AML-193 (cell line): ENCODE measurements at places on chromosomes 13 and 19.

GRCh38 chr19:50433201-50434180 lies 799 bp downstream of the MYBPC2 start:
- DNase-seq, result no peak

DNA sequence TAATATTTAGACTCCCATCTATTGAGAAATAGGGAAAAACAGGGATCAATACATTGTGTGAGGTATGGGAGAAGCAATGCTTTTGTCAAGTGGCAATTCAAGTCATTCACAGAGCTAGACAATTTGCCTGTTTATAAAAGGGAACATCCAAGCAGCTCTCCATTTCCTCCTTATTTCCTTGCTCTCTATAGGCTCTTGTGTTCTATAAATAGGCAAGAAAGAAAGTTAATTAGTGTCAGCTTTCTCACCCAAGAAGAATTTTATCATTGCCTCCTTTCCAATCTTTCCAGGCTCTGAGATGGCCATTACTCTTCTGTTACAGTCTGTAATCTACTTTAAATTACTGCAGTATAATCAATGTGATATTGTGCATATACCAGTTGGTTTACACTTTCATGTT lies 199.9 kb downstream of the LHFPL6 start:
- DNase-seq, result no peak

DNA sequence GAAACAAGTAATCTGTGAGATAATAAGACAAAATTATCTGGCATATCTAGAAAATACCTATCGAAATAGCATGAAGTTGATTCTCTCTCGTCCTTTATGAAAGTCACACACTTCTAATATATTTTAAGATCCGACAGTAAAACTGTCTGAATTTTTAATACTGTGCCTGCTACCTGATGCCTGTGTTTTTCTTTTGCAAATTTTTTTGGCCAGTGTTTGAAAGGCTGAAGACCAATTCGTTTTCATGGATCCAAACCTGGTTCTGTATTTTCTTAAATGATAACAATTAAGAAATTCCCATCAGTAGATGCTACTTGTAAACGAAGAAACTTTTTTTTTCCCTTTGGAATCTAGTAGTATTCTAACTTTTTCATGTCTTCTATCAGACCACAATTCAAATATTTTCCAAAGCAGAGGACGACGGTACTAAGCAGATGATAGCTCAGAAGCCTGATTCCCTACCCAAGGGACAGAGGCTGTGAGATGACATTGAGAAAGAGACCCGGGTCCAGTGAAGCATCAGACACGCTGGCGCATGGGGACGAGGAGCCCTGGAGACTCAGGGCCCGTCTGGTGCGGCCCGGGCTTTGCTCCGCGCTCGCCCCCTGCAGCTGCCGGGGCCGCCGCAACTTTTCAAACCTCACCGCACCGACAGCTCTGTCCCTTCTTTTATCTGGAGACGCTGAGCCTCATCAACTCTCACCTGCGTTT lies 49.5 kb upstream of the PABPC3 start:
- no peak for DNase-seq

- no peak for DNase-seq
These were observed 17.5 kb upstream of the FLT3 start for GRCh38 chr13:28117689-28118377.

- no peak for DNase-seq
These were observed 1850.4 kb downstream of the OLFM4 start for GRCh38 chr13:54879036-54879435.

DNA sequence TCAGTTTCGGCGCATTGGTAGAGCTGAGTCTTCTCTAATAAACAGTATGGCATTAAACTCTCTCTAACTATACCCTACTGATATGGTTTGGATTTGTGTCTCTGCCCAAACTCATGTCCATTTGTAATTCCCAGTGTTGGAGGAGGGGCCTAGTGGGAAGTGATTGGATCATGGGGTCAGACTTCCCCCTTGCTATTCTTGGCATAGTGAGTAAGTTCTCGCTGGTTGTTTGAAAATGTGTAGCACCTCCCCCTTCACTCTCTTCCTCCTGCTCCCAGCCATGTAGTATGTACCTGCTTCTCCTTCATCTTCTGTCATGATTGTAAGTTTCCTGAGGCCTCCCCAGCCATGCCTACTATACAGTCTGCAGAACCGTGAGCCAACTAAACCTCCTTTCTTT lies 682.7 kb upstream of the ARGLU1 start:
- no peak for DNase-seq

GRCh38 chr13:88675347-88675996 lies 1004.3 kb downstream of the SLITRK5 start:
- DNase-seq, result no peak

DNA sequence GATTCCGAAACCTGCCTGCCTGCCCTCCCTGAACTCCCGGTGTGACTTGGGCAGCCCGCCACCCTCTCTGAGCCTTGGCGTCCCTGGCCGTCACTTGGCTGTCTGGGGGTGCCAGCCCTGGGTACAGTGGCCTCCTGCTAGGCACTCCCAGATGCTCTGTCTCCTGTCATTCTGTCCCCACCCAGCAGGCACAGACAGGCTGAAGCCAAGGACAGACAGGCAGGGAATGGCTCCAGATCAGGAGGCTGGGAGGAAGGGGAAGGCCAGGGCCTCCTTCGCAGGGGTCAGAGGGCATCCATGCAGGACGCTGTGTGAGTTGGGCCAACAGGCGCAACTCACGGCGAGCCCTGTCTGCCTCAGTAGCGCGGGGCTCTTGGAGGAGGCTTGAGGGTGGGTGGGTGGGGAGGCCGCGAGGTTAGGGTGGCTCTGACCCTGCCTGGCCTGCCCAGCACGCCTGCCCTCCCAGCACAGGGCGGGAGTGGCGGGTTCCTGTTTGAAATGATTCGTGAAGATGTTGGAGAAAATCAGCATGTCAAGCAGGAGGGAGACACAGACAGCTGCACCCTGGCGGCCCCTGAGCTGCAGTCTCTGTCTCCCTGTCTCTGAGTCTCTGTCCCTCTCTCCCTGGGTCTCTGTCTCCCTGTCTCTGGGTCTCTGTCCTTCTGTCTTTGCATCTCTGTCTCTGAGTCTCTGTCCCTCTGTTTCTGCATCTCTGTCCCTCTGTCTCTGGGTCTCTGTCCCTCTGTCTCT lies 19.7 kb downstream of the KLHL26 start:
- no peak for DNase-seq

GRCh38 chr13:63291701-63292100 lies 1876.1 kb upstream of the PCDH20 start:
- no peak for DNase-seq

DNA sequence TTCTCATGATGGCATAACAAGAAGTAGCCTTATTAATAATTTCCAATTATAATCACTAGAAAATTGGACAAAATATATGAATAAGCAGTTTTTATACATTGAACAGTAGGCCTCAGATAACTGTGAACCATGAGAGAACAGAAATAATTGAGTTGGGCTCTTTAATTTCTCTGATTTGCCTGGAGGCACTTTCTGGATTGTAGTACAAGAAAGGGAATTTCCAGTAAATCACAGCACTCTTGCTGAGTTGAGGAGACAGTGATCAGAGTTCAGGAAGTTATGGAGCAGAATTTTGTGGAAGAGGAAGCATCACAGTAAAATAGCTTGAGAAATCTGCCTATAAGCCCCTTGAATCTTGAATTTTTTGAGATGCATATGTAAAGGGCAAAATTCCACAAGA lies 216.2 kb downstream of the MAB21L1 start:
- no peak for DNase-seq

DNA sequence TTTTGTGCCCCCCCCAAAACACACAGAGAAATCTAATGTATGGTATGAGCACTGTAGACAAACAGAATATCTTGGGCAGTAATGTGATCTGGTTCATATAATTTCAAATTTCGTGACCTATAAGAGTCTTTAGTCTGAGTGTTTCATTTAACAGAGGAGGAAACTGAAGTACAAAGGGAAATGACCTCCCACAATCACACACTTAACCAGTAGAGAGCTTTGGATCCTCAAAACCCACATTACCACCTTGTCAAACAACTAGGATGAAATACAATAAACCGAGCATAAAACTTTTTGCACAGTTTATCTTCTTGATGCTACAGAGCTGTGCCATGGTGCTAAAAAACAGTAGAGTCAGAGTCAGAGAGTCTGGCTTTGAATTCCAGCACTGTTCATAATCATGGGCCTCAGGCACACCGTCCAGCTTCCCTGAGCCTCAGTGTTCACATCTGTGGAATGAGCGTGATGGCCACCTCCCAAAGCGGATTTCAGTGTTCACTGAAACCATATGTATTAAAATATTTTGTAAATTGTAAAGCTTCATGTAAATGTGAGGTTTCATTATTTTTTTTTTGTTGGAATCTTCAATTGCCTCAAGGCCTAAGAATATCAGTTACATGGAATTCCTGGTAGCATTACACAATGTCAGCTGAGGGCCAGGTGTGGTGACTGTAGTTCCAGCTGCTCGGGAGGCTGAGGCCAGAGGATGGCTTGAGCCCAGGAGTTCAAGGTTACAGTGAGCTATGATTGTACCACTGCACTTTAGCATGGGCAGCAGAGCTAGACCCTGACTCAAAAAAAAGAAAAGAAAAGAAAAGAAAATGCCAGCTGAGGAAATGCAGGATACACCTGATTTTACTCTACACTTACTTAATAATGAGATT lies 126.4 kb upstream of the FRY start:
- DNase-seq, result no peak

GRCh38 chr19:40659116-40659515 lies 31.3 kb downstream of the NUMBL start:
- no peak for DNase-seq

GRCh38 chr19:41401483-41401882 lies 3.9 kb downstream of the BCKDHA start:
- no peak for DNase-seq

GRCh38 chr13:72556945-72557344 lies 170.5 kb downstream of the MZT1 start:
- no peak for DNase-seq

DNA sequence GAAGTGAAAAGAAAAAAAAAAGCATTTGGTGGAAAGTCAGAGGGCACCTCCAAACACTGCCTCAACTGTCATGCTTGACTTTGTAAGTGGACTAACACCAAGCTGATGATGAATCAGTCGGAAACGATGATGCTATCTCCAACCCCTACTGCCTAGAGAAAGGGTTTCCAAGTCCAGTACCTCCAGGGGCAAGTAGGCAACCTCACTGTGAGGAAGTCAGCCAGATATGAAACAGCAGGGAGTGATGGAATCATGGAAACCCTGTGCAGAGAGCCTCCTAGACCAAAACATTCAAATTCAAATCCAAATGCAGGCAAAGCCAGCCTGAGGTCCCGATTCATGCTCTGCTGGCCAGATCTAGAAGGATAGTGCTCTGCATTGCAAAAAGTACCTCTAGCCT lies 100.9 kb upstream of the SERP2 start:
- no peak for DNase-seq
